ENCODE measurements at places on chromosomes 5 and 9.

DNA sequence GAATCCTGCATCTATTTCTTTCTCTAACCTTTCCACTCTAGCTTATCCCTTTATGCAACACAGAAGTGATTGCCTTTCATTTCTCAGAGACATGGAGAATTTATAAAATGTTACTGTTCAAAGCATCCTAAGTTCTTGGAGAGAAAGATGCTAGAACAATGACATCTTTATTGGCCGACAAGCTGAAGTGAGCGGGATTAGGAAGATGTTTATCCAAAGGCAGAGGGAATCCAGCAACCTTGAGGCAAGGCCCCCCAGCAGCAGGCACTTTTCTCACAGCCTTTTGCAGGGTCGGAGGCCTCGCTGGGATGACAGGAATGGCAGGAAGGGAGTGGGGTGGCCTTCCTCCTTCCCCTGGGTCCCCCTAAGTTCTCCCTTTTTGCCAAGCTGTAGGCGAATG is 204.8 kb downstream of the GAPVD1 start:
- no peak for DNase-seq

DNA sequence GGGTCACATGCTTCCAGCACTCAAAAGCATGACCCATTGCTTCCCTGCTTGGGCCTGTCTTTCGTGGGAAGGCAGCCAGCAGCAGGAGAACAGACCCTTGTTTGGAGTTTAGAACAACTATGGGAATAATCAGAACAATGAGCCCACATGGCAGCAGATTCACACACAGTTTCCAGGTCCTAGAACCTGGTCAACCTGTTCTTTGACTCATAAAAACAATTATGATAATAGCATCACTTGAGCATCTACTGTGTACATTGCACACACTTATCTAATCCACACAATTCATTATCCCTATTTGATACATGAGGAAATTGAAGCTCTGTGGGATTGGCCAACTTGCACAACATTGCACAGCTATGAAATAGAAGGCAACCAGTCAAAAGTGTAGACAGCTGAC is 41.7 kb downstream of the KLF4 start:
- no peak for DNase-seq

DNA sequence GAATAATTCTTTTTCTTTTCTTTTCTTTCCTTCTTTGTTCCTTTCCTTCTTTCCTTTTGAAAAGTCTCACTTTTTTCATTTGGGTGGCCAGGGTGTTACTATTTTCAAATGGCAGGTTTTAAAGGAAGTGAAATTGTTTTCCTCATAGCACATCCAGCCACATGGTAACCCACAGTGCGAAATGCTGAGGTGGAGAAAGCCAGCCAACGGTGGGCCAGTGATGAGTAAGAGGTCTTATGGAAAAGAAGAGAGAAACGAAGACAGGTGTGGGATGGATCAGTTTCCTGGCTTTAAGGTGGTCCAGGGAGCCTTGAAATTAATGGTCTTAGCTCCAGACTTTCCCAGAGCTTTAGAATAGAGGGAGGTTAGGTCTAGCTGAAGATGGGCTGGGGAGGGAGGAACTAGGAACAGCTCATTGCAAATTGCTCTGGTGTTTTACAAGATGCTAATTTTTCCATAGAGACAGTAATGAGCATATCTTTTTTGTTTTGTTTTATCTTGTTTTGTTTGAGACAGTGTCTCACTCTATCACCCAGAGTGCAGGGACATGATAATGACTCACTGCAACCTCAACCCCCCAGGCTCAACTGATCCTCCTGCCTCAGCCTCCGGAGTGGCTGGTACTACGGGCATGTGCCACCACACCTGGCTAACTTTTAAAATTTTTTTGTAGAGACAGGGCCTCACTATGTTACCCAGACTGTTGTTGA is 17.8 kb downstream of the ITK start:
- DNase-seq: no peak

DNA sequence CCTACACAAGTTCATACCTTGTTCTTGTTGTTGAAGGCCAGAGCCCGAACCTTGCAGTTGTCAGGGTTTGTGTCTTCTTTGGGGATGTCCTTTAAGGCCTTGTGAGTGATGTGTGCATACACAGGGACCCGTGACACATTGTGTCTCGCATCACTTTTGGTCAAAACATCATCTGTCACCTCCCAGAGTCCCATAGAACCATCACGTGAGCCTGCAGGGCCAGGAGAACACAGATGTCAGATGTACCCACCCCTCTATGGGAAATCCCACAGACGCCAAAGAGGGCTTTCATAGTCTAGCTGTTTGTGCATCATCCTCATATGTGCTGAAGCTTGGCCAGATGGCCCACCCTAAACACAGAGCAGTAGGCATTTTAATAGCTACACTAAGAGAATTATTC is 28.2 kb downstream of the DCAF12 start:
- no peak for DNase-seq

DNA sequence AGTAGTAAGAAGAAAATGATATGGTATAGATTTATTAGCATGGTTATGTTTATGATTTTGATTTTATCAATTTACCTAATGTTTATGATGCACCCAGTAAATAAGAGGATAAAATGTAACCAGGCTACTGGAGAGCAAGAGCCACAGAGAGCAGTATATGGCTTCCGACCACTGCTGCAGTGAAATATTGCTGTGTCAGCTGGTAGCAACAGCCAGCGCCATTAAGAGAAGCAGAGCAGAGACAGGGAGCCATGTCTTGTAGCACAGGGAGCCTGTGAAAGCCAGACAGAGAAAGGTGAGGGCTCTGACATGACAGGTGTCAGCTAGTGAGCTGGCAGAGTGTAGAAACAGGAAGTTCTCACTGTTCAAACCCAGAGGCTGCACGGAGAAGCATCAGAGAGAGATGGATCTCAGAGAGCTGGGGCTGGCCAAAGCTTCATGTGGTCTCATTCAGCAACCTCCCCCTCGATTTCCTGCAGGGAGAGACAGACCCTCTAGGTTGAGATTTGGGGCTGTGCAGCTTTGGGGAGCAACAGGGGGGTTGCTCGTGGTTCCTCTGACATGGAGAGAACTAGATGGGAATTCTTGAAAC is 202.1 kb downstream of the MED10 start:
- no peak for DNase-seq

GRCh38 chr5:68419637-68420452 is 204.3 kb downstream of the PIK3R1 start:
- no peak for DNase-seq

DNA sequence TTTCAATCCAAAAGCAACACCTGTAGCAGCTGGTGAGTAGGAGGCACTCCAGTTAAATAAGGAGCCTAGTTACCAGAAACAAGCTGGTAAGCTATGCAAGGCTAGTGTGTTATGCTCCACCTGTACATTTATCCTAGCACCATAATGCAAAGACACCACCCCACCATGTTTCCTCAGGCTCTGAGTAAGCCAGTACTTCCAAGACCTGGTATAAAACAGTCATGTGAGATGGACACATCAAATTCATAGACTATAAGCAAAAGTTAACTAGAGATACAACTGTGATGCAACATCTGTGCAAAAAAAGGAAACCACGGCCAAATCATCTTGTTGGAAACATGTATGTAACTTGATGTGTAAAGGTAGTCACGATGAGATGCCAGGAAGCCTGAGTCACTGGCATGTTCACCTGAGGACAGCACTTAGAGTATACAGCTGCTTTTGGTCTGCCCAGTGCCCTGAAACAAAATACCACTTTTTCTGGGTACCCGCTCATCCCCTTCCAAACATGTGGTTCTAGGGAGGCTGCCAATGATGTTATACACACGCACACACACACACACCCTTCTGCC is 66.1 kb downstream of the CDK5RAP2 start:
- DNase-seq: no peak

DNA sequence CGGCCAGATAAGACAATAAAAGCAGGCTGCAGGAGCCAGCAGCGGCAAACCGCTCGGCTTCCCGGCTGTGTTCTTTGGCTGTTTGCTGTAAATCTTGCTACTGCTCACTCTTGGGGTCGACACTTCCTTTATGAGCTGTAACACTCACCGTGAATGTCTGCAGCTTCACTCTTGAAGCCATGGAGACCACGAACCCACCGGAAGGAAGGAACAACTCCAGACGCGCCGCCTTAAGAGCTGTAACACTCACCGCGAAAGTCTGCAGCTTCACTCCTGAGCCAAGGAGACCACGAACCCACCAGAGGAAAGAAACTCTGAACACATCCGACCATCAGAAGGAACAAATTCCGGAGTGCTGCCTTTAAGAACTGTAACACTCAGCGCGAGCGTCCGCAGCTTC is 451.7 kb downstream of the AGTPBP1 start:
- no peak for DNase-seq

DNA sequence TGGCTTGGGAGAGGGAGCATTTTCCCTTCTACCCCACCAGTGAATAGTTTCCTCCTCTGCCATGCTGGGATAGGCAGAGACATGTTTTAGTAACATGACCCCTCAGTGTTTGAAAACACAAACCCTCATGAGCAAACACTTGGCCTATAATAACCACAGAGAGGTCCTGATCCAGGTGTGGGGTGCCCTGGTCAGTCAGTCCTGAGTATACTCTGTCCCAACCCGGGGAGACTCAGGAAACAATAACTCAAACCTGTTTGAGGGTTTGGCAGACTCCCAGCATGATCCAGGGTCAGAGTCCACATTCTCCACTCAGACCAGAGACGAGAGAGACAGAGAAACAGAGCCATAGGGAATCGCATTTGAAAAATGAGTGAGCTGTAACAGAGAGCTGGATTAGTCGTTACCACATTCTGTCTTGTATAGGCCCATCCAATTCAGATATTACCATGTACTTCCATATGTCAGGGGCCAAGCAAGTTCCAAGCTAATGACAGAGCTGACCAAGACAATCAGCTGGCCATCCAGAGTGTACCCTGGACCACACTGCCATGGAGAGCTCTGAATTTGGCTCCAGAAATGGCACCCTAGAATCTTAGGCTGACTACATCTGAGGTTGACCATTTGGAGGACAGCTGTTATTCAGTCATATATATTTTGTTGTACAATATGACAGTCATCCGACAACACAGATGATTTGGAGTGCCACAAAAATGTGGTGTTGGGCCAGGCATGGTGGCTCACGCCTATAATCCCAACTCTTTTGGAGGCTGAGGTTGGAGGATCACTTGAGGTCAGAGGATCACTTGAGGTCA is 4.2 kb upstream of the CA9 start:
- DNase-seq: no peak

- DNase-seq: no peak
Measured at GRCh38 chr9:133729617-133730281, 8.4 kb downstream of the SARDH start.

DNA sequence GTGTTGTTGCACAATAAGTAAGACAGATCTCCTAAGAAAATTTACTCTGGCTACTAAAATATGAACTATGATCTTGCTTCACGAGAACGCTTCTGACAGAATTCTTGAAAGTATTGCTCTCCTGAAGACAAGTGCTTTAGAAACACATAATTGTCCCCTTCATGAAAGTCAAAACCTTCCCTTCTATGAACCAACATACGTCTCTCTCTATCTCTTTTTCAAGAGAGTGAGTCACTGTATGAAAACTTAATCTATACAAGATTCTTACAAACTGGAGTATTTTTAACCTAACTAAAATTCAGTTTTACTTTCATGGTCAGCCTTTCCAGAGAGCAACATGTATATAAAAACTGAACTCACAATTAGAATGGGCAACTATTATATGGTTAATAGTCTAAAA is 688.0 kb upstream of the CTNND2 start:
- DNase-seq: no peak

DNA sequence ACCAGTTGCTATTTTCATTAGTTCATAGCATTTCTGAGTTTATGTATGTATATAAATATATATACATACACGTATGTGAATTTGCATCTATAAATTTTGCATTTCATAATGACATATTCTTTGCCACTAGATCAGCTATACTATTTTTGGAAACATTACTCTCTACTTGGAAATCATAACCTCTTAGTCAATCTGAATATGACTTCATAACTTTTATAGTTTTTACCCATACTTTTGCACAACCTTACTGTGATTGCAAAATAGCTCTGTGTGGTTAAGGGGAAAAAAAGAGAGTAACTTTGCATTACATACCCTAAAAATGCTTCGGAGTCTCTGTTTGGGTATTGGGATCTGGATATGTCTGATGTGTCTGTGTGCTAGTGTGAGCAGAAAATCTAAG is 44.9 kb upstream of the ADAMTSL1 start:
- no peak for DNase-seq

GRCh38 chr5:23614422-23614821 is 107.0 kb downstream of the PRDM9 start:
- no peak for DNase-seq

GRCh38 chr5:167964529-167964928 is 326.9 kb upstream of the WWC1 start:
- DNase-seq: no peak

DNA sequence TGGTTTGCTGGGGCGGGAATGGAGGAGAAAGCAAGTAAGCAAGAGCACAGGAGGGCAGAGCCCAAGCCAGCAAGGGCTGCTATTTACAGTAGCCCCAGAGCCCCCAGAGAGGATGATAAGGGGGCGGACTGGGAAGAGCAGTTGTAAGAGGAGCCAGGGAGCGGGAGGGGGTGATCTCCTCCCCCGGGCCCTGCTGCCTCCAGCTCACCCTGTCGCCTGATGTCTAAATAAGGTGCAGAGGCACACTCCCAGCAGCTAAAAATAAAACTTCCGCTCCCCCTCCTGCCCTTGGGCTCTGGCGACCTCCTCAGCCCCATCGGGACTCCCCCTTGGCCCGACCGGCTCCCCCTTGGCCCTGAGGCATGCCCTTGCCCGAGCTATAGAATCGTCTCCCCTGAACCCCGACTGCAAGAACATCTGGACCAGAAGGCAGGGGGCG is 14.4 kb upstream of the CCDC69 start:
- DNase-seq: no peak

DNA sequence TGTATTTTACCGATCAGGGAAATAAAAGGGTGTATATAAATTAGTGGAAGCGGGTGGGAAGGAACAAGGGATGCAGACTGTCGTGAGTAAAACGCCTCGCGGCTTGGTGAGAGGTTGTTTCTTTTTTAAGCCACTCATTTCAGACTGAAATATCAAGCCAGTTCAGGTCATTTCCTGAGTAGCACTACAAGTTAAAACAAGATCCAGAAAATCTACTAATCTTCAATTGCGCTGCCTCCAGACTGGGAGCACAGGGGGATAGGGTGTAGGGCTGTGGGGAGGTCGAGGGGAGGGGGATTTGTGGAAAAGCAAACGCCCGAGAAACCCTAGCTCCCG is 140.8 kb downstream of the TSSK1B start:
- no peak for DNase-seq

GRCh38 chr5:135213027-135213386 is 179.0 kb upstream of the PITX1 start:
- no peak for DNase-seq

GRCh38 chr5:54772684-54773083 is 212.7 kb downstream of the ESM1 start:
- DNase-seq: no peak

DNA sequence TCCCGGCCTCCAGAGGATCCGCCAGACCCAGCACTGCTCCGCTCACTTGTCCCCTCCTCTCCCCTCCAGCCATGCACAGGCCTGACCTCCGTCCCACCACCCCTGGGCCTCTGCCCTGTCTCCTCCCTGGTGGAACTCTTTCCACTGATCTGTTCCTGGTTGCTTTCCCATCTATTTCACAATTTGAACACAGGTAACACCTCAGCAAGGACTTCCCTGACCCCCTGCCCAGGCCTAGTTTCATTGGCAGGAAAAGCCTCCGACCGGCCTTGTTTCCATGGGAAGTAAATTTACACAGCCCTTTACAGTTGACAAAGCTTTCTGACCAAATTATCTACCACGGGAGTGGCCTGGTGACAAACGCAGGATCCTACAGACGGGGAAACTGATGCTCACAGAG is 14.8 kb downstream of the QSOX2 start:
- no peak for DNase-seq

All from AG04449 (cell line).